ENCODE measurements at places on chromosomes 2 and 18.
A peak's percentile ranks its signal among the peaks of the same experiment; 100 is the strongest.

DNA sequence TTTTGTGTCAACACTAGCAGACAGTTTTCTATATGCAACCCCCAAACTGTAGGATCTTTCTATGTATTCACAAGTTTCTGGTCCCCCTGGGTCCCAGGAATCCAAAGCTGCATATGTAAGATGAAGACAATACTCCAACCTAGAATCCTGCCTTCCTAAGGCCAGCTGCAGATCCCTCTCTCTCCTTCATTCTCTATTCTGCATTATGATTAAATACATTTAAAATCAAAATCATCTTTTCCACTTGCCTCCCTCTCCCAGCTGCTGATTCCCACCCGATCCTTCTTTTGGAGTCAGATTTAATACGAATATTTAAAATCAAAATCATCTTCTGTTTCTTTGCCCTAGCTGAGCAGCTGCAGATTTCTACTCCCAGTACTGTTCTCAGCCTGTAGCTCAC, 783.0 kb upstream of the ZEB2 start:
- no peak for DNase-seq

- peak; percentile 52 for DNase-seq
These were observed 72.8 kb downstream of the DYSF start for GRCh38 chr2:71526141-71526540.

DNA sequence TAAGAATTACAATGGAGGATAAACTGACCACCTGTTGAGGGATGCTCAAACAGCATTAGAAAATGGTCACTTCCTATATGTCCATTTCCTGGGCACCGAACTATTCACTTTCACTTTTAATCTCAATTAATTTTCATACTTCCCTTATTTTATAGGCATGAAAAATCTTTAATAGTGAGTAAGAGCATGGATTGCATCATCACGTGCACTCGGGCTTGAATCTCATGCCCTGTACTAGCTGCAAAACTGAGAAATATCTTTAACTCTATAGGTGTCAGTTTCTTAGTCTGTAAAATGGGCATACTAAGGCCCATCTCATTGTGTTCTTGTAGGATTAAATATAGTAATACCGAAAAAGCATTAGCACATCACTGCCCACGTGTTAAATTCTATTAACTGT, 183.9 kb upstream of the FIGN start:
- DNase-seq, result no peak

DNA sequence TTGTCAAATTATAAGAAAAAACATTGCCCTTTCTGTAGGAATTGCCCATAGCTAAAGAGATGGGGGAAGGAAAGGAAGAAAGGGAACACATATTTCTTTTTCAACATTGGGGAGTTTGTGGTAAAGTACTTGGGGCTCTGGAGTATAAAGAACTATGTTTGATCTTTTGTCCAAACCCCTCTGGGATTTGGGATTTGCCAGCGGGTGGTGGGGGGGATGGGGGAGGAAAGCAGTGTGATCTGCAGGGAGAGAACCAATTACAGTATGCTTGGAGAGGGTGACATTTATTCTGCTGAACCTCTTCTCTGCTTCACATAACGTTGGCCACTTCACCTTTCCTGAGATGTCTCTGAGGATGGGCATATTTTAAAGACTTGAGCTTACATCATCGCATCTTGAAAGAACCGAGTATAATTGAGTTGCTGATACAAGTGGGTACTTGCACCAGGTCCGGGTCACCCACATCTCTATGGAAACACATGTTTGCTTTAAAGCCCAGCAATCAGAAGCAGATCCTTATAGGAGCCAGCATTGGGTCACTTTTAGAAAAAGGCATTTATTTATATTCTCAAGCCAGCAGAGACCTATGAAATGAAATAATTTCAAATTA, 73.1 kb downstream of the SPATS2L start:
- peak; percentile 22 for DNase-seq

GRCh38 chr2:138356178-138356577, 145.4 kb upstream of the SPOPL start:
- no peak for DNase-seq

All from H7 (cell line).